ENCODE measurements at places on chromosomes 1 and 21.

GRCh38 chr1:232142403-232143314 lies 487.3 kb downstream of the SIPA1L2 start:
- no peak for DNase-seq

DNA sequence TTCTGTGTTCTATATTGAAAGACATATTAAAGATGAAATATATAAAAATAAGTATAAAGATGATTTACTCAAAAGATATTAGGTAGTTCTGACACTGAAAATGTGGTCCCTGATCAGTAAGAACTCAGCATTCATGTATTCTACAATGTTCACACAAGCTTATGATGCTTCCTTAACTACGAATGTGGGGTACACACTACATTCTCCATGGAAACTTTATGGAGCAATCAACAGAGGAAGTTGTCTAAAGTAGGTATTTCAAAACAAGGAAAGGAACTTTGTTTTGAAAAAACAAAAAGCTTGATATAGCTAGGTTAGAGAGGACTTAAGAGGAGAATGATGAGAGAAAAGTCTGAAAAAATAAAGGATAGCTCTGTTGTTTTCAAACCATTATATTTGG lies 119.7 kb upstream of the RGS18 start:
- no peak for DNase-seq

GRCh38 chr1:61079296-61079897 lies 3.0 kb upstream of the NFIA start:
- no peak for DNase-seq

GRCh38 chr1:232880354-232880753 lies 70.1 kb upstream of the NTPCR start:
- no peak for DNase-seq

DNA sequence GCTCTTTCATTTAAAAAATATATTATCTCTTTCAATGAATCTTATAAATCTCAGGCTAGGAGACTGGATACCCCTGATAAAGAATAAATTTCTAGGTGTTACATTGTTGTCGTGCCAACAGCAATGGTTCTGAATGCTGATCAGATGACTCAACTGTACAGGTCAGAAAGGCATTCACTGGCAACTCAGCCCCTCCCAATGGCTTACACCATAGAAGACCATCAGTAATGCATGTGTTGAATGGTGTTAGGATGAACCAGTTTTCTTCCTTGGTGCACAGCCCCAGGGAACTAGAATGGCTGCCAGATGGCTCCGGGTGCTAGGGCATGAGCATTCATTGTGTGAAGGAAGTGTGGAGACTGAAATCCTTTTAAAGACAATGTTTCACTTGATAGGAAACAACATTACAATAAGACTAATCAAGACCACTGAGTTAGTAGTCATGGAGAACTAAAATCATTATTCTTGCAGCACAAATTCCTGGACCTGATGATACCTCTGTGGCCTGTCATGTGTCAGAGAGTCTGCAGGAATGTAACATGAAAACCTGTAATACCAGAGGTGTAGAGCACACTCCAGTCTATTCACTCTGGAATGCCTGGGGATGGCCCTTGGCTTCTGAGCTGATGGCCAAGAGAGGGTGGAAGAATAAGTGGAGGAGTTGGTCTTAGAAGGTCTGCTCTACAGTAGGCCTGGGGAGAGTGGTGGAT lies 187.7 kb upstream of the LMO4 start:
- no peak for DNase-seq

- DNase-seq = no peak
Measured at GRCh38 chr1:42748021-42748420, 8.0 kb upstream of the CLDN19 start.

DNA sequence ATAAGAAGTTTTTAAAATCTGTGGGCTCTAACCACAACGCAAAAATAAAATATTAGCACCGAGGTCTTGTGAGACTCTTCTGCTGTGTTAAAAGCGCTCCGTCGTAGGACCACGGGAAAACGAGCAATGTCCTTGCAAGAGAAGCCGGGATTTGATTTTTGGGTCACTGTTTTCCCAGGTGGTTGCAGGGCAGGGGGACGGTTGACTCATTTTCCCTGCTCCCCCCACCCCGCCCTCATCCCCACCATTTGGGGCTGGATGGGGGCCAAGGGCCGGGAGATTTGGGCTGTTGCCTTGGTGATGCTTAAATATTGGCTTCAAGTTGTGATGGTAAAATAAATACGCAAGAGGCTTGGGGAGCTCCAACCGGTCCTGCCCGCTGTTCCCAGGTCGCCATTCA lies 67.6 kb upstream of the SLC25A33 start:
- no peak for DNase-seq

GRCh38 chr1:40689737-40690136 lies 1.8 kb upstream of the NFYC start:
- no peak for DNase-seq

DNA sequence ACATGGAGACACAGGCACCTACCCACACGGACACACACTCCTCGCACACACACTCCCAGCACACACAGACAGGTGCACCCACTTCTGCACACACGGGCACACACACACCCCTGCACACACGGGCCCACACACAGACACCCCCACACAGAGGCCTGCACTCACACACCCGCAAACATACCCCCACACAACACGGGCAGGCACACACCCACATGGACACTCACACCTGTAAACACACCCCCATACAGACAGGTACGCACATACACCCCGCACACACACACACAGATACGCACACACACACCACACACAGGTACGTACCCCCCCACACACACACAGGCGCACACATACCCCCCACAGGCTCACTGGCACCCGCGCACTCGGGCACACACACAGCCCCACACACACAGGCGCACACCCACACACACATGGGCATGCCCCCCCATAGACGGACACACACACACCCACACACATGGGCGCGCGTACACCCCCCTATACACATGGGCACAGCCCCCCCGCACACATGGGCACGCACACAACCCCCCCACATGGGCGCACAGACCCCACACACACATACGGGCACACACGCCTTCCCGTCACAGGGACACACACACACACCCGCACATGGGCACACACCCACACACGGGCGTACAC lies 6.1 kb downstream of the ATAD3A start:
- no peak for DNase-seq

GRCh38 chr1:69077633-69078032 lies 490.1 kb upstream of the LRRC7 start:
- DNase-seq = no peak

DNA sequence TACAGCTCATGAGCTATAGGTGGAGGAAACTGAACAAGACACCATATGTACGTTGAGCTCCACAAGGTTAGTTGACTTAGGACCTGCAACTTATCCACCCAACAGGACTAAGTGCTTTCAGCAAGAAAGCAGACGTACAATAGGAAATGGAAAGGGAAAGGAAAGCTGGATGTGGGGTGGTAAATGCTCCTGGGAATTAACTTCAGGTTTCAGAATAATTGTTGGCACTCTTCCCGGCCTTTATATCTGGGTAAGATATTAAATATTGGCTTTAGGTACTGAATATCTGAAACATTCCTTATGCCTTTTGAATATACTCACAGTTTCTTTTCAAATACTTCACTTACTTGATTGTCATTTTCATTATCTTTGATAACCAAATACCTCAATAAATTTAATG lies 36.3 kb downstream of the GLMN start:
- DNase-seq = no peak

GRCh38 chr1:233657466-233657865 lies 43.6 kb downstream of the KCNK1 start:
- DNase-seq = no peak

- DNase-seq = no peak
Measured at GRCh38 chr1:12604114-12604874, 13.7 kb downstream of the DHRS3 start.

DNA sequence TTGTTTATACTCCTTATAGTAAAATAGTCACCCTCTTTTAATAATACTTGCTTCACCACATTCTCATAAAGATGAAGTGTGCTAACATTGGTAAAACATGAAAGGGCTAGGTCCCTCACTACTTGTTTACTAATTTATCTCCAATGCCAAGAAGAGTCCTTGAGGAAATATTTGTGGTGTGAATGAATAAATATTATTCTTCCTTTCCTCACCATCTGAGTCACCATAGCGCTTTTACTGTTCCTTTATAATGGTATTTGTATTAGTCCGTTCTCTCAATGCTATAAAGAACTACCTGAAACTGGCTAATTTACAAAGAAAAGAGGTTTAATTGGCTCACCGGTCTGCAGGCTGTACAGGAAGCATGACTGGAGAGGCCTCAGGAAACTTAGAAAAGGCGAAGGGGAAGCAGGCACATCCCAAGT lies 222.8 kb upstream of the ZRANB2 start:
- no peak for DNase-seq

GRCh38 chr1:46394872-46395465 lies 852 bp downstream of the FAAH start:
- no peak for DNase-seq

GRCh38 chr1:54766726-54767125 lies 2.4 kb upstream of the PARS2 start:
- DNase-seq = no peak

DNA sequence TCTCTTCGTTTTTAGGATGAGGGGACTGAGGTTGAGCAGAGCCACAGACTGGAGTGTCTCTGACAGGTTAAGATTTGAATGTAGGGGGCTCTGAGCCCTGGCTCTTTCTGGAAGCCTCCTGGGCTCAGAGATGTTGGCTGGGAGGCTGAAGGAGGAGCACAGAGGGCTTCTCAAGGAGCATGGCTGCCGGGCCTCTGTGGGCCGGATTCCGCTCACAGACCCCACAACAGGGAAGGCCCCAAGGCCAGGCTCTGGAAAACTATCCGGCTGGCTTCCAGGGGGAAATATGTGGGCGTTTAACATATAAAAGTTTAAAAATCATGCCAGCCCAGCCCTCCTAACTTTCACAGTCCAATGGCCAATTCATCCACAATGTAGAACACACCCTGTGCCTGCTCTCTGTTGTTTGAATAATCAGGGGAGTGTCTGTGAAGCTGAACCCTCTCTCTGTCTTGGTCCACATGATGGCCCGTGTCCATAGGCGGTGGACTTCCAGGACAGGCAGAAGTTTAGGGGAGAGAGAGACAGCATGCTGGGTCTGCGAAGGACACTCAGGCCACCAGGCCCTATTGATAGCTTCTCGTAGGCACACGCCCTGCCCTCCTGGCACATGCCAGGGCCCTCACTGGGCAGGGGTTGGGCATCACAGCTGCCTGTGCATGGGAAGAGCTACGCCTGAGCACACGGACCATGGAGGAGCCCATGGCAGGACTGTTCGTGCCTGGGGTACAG lies 10.8 kb downstream of the OBSCN start:
- DNase-seq = no peak

- no peak for DNase-seq
Measured at GRCh38 chr1:66354311-66355201, 179.4 kb upstream of the SGIP1 start.

DNA sequence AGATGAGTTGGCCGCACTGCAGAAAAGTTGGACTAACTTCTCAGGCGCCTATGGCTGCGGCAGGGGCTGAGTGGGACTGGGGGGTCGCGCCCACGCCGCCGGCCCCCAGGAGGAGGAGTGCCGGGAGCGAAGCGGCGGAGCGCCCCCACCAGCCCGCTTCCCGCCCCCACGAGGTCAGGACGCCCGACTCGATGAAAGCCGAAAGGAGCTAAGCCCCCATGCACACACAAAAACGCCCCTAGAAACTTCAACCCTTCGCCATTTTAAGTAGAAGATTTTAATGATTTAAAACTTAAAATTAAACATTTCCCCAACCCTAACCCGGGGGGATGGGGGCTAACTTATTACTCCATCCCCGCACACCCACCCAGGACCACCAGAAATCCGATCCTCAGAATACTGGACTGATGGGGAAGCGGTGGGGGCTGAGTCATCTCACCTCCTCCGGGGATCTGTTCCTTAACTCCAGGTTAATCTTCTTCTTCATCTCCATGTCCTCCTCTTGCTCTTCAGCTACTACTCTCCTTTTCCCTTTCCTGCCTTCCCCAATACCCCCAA lies 539 bp downstream of the ANP32E start:
- peak; percentile 22 for DNase-seq

GRCh38 chr1:111565968-111566367 lies 53.6 kb upstream of the RAP1A start:
- no peak for DNase-seq

GRCh38 chr1:207644852-207645634 lies at the start of gene CR1L:
Gene CR1L (plus strand): TSS chr1:207645133. CDS start chr1:207645234, 101 bp downstream.
- peak; percentile 90 for DNase-seq

- no peak for DNase-seq
Measured at GRCh38 chr21:45202889-45203288, 84.8 kb downstream of the POFUT2 start.

DNA sequence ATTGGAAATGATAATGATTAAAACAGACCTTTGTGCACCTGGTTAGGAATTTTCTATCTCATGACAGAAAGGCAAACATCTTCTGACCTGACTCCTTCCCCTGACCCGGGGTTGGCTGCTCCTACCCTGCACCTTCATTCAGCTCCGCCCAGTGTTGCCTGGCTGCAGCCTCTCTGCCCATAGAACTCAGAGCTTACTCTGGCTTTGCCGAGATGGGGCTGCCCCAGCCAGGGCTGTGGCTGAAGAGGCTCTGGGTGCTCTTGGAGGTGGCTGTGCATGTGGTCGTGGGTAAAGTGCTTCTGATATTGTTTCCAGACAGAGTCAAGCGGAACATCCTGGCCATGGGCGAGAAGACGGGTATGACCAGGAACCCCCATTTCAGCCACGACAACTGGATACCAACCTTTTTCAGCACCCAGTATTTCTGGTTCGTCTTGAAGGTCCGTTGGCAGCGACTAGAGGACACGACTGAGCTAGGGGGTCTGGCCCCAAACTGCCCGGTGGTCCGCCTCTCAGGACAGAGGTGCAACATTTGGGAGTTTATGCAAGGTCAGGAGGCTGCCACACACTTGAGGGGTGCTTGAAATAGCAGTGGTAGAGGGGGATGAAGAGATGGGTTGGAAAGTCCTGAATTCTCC lies at the start of gene DIO1:
DIO1 (plus strand) TSS at position 189 of the 638 bp plus-strand sequence; CDS start at position 213, 24 bp downstream.
- DNase-seq = no peak

GRCh38 chr1:5733596-5733995 lies 258.6 kb downstream of the NPHP4 start:
- DNase-seq = no peak

- no peak for DNase-seq
Measured at GRCh38 chr1:88618331-88618730, 65.7 kb upstream of the PKN2 start.

DNA sequence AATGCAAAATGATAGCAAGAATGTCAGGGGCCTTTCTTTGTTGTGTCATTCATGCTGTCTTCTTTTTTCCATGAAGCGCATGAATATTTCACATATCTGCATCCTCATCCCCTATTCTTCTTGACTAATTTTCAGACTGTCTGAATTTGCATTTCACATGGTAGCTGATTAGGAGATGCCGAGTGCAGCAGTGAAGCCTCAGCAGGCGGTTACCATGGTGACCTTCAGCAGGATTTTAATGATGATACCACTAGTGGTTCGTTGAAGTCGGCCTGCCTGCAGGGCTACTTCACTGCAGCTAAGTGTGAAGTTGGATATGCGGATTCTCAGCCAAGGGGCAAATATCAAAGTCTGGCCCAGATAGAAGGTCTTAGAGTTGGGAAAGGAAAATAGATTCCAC lies 141.8 kb downstream of the NEK7 start:
- no peak for DNase-seq

- peak; percentile 65 for DNase-seq
Measured at GRCh38 chr1:236489710-236490377, 33.9 kb upstream of the LGALS8 start.

- no peak for DNase-seq
Measured at GRCh38 chr1:145845144-145845513, 301 bp upstream of the NUDT17 start.

- no peak for DNase-seq
Measured at GRCh38 chr21:44774972-44775371, 26.6 kb downstream of the UBE2G2 start.
